ENCODE measurements at places on chromosomes 5 and 9.
A peak's percentile ranks its signal among the peaks of the same experiment; 100 is the strongest.

GRCh38 chr9:129834489-129835127, 467 bp downstream of the C9orf78 start:
- peak; percentile 69 for DNase-seq

DNA sequence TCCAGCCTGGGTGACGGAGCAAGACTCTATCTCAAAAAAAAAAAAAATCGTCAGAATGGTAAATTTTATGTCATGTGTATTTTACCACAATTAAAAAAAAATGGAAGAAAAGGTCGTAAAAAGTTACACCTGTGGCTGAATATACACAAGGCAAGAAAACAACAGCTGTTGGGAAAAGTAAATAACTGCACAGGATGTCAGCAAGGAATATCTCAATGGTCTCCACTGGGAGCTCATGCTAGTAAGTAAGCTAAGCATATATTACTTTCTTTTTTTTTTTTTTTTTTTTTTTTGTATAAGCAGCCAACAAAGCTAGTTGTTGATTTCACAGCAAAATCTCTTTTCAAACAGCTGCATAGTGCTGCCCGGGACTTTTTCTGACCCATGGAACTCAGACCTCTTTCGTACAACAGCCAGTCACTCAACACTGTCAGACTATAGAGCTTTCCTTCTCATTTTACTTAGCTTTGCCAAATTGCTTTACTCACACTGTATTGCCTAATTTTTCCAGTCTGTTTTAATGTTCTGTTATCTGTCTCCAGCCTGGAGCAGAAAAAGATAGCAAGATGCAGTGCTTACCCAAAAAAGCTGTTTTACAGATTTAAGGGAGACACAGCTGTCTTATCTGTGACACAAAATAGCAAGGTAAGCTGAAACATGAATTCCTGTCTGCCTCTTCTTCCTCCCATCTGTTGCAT, 175.9 kb downstream of the ENC1 start:
- DNase-seq = no peak

- no peak for DNase-seq
Measured at GRCh38 chr9:100108559-100108958, 9.5 kb downstream of the INVS start.

DNA sequence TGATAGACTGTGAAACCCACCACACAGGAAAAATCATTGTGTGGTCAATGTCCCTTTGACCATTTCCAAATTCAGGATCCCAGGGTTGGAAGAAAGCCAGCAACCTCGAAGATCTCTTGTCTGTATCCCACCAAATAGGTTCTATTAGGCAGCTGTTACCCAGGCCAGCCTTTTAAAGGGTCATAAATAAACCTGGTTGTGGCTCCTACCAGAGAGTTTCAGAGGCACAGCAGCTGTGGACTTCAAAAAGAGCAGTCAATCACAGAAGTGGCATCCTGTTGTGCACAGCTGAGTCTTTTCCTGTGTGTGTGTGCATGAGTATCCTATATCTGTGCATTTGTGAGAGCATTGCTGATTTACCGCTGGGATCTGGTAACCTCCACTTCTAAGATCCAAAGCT, 23.7 kb upstream of the OR2S2 start:
- DNase-seq = no peak

DNA sequence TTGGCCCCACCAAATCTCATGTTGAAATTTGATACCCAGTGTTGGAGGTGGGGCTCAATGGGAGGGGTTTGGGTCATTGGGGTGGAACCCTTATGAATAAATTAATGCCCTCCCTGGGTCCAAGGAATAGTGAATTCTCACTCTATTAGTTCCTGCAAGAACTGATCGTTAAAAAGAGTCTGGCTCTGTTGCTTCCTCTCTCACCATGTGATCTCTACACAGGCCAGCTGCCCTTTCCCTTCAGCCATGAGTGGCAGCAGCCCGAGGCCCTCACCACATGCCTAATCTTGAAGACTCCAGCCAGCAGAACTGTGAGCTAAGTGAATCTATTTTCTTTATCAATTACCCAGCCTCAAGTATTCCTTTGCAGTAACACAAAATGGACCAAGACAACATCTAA, 106.0 kb downstream of the CAAP1 start:
- no peak for DNase-seq

GRCh38 chr5:101678481-101679193, 617.4 kb downstream of the SLCO4C1 start:
- DNase-seq = peak; percentile 42

- DNase-seq = peak; percentile 46
Measured at GRCh38 chr9:86098824-86099700, at the start of gene GOLM1. GOLM1 (minus strand) TSS chr9:86099558; CDS start chr9:86079320, 20,238 bp downstream.

GRCh38 chr5:65012301-65012892, 243.7 kb downstream of the CWC27 start:
- DNase-seq = no peak

GRCh38 chr5:108451269-108451668, 69.4 kb upstream of the FBXL17 start:
- no peak for DNase-seq

DNA sequence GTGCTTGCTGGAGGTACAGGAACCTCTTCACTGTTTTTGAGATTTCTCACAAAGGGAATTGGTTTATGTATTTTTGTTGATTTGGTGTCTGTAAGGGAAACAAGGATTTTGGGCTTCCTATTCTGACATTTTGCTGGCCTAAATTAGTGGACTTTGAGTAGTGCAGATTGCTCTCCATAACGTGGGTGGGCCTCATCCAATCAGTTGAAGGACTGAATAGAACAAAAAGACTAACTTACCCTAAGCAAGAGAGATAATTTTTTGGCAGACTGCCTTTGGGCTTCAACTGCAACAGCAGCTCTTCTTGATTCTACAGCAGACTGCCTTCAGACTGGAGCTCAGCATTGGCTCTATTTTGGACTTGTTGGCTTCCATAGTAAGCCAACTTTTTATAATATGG, 93.2 kb downstream of the MSX2 start:
- no peak for DNase-seq

GRCh38 chr9:122374885-122375420, 4.1 kb downstream of the PTGS1 start:
- DNase-seq = no peak

- no peak for DNase-seq
Measured at GRCh38 chr5:169641253-169641652, 4.2 kb downstream of the DOCK2 start.

- no peak for DNase-seq
Measured at GRCh38 chr5:57069115-57069835, 104.6 kb upstream of the GPBP1 start.

DNA sequence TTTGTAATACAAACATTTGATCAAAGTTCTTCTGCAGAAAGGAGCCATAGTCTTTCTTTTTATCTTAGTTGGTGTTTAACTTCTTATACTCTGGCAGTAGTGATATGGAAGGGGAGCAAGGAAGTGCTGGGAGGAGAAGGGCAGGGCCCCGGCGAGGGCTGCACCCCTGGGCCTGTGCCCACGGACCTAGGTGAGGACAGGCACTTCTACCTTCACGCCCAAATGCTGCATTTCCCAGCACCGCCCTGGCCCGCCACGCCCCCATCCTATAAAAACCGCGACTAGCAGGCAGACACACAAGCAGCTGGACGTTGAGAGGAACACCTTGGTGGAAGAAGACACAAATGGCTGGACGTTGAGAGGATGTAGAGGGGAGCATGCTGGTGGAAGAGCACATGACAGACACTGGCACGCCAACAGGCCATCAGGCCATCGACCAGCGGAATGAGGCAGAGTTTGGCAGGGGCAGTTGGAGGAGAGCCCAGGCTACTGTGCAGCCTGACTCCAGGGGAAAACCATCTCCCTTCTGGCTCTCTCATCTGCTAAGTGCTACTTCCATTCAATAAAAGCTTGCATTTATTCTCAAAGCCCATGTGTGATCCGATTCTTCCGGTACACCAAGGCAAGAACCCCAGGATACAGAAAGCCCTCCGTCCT, 81.5 kb upstream of the C9orf72 start:
- DNase-seq = no peak

DNA sequence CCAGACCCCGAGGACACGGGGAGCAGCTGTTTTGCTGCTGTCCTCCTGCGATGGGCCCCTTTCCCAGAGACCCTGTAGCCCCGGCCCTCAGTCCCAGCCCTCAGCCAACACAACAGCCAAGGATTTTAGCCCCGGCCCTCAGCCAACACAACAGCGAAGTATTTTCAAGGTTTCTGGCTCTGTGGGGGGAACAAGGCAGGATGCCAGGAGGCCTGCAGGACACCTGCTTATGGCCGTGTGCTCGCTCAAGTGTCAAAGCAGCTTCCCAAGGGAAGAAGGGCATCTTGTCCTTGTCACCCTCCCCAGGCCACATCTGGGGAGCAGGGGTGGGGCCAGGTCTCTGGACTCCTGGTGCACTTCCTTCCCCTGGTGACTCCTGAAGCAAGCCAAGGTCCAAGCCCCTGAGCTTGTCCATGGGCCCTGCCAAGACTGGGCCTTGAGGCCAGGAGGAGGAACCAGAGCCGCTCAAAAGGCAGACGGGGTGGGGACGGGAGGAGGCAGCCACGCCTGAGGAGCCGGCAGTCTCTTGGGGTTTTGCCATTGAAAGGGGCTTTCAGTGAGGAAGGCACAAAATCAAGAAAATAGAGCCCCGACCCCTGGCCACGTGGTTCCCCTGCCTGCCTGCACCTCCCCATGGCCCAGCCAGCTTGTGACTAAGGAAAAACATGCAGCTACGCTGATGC, 10.8 kb downstream of the KCNT1 start:
- DNase-seq = no peak

GRCh38 chr5:134073404-134073803, 41.1 kb upstream of the TCF7 start:
- DNase-seq = no peak
